ENCODE measurements at places on chromosomes 13 and 19. TPM values are rescaled to one million over a fixed set of nuclear protein-coding genes. Genes with fewer than 3 reads are reported as not detected.

- no peak for DNase-seq
Observed at GRCh38 chr13:81058916-81059290, 718.0 kb upstream of the SPRY2 start.

DNA sequence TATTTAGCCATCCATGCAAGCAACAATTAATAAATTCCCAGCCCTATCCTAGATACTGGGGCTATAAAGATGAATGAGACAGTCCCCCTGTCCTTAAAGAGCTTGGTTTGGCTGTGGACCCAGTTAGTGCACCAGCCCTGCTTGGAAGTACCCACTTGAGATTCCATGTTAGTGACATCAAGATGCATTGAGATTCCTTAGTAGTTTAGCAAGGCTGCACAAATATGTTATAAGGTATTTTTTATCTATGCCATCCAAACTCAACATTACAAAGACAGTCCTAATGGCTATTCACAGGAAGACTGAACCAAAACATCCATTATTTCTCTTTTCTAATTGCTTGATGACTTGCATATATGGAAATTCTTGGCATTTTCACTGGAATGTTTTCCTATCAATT lies 48.8 kb upstream of the RAP2A start:
- no peak for DNase-seq

GRCh38 chr19:53485046-53486004 lies 17.8 kb downstream of the ZNF813 start:
- DNase-seq: no peak

- DNase-seq: no peak
Observed at GRCh38 chr13:112103260-112103838, 36.4 kb downstream of the SOX1 start.

DNA sequence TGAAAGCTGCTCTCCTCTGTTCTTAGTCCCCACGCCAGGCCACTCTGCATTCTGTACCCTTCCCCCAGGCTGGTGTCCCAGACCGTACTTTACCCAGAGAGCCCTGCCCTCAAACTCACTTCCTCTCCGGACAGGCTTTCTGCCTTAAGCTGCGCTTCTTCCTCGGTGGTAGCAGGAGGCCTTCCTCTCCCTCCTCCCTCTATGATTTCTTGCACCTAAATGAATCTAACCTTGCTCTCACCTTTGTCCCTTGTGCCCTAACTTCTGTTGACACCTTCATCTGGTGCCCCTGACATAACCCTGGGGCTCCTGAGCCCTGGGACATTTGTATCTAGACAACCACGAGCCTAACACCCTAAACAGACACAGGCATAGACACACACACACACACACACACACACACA lies 29.6 kb upstream of the CEACAM21 start:
- no peak for DNase-seq

- no peak for DNase-seq
Observed at GRCh38 chr19:1220976-1221903, 15.7 kb downstream of the STK11 start.

DNA sequence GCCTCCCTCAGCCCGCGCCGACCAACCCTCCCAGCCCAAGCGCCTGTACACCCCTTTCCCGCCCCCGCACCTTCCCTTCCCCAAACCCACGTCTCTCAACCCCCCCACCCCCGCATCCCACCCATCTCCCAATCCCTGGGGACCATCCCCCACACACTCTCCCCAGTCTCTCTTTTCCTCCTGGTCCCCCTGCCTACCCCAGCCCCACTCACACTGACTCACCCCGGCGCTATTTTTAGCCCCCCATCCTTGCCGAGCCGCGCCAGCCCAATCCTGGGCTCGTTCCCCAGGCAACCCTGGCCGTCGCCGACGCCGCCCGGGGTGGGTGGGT lies 11.7 kb downstream of the CIC start:
- DNase-seq: no peak

DNA sequence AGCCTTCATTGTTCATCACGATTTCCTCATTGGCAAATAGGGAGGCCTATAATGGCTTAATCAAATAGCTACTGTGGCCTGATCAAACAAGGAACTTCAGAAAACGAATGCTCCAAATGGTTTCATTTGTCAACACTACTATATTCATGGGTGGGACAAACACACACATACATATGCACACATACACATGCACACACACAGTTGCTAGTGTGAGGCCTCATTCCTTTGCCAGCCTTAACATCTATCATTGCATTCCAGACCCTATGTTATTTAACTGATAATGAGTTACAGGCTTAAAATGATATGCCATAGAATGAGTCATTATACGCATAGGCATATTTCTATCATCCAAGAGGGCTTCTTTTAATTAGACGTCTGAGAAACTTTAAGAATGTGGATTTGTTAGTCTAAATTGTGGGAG lies 140.2 kb downstream of the KLF5 start:
- DNase-seq: no peak

- no peak for DNase-seq
Observed at GRCh38 chr19:35170359-35171061, 16.0 kb downstream of the FXYD5 start.

DNA sequence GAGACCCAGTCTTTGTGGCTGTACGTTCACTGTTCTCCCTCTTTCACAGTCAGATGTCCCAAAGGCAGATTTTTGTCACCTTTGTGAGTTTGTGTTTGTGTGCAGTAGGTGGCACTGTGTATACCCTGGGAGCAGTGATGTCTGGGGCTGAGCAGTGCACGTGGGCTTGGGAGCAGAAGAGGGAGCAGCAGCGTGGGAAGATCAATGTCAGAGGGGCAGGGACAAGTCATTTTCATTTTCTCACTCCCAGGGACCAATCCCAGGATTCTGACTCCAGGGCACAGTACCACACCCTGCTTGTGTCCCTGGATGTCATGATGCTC lies 2.0 kb upstream of the PSG6 start:
- DNase-seq: no peak

- no peak for DNase-seq
Observed at GRCh38 chr19:493391-494170, 2.7 kb upstream of the MADCAM1 start.

DNA sequence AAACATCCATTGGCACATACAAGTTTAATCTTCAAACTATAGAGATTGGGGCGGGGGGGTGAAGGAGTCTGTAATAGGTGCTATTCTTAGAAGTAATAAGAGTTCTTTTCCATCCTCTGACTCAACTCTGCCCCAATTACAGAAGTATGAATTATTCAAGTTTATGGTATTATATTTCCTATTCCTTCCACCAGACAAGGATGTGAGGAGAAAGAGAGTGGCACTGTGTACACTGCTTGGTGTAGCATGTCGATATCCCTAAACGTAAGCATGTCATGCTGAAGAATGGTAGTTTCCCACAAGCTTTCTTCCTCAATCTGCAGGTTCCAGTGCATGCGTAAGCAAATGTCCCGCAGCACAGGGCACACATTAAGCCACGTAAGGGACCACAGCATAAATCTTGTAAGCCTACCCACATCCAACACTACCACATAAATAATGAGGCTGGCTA lies 14.1 kb downstream of the BRD4 start:
- no peak for DNase-seq

DNA sequence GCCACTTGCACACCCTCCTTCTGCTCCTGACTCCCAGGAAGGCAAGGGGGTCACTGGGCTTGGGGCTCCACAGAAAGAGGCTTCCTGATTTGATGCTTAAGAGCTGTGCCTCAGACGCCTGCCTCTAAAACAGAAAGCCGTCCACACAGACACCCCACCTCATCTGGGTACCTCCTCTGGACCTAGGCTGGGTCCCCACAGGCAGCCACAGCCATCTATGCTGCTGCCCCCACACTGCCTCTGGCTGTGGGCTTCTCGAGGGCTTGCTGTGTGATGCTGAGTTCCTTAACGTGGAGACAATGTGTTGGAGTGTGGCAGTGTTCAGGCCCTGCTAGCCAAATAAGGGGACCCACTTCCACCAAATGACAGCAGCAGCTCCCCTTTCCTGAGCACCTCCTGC lies 8.5 kb upstream of the ZSCAN22 start:
- DNase-seq: no peak

GRCh38 chr13:28953714-28954418 lies 133.7 kb downstream of the MTUS2 start:
- DNase-seq: no peak

- no peak for DNase-seq
Observed at GRCh38 chr13:38980750-38981078, 9.9 kb downstream of the STOML3 start.

GRCh38 chr13:71596116-71596515 lies 270.9 kb downstream of the DACH1 start:
- DNase-seq: no peak

- DNase-seq: no peak
Observed at GRCh38 chr19:43148233-43148632, 38.1 kb downstream of the PSG5 start.

The ACTMAP gene
- 18.5 TPM for polyA plus RNA-seq

The RNF113B gene
- not detected for polyA plus RNA-seq

The PCDH20 gene
- polyA plus RNA-seq: 6.4 TPM

The GNG7 gene
- 5.4 TPM for polyA plus RNA-seq

The FUT3 gene
- 1.2 TPM for polyA plus RNA-seq

The ZNF415 gene
- polyA plus RNA-seq: 27.3 TPM

The TNFSF11 gene
- 0.37 TPM for polyA plus RNA-seq

The RNF17 gene
- 0.22 TPM for polyA plus RNA-seq

The SLC25A41 gene
- 1.0 TPM for polyA plus RNA-seq

The CKM gene
- 0.38 TPM for polyA plus RNA-seq

The ZNF562 gene
- 29.9 TPM for polyA plus RNA-seq

The PALM3 gene
- polyA plus RNA-seq: 21.2 TPM

The ZNF208 gene
- 4.9 TPM for polyA plus RNA-seq

Data from left kidney (tissue), 8 donors.